ENCODE measurements at places on chromosomes 2 and 18.

GRCh38 chr2:236682651-236683422, 113.2 kb downstream of the ACKR3 start:
- no peak for DNase-seq

DNA sequence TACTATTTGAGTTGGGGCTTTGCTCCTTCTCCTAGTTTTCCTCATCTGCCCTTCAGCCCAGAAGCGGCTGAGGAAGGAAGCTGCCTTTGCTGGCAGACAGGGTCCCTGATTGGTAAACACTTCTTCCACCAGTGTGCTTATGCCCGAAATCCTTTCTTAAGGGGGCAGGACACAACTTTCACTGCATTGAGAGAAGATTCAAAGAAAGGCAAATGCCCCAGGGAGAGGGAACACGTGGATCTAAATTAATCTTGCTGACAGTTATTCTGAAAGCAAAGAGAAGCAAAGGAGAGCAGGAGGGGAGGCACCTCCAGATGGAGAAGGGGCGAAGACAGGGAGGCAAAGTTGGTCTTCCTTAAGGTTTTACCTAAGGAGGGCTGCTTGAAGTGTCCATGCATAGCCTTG, 92.1 kb upstream of the EFEMP1 start:
- no peak for DNase-seq

DNA sequence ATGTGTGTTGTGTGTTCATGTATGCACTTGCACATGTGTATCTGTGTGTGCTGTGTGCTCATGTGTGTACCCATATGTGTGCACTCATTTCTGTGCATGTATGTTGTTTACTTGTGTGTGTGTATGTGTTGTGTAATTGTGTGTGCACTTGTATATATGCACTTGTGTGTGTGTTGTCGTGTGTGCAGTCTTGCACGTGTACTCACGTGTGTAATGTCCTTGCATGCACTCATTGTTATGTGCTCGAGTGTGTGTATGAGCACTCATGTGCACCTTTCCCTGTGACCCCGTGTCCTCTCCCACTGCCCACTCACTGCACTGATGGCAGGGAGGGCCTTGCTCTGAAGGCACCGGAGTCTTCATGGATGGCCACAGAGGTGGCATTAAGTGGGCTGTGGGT, 92.0 kb downstream of the SMIM21 start:
- DNase-seq: no peak

DNA sequence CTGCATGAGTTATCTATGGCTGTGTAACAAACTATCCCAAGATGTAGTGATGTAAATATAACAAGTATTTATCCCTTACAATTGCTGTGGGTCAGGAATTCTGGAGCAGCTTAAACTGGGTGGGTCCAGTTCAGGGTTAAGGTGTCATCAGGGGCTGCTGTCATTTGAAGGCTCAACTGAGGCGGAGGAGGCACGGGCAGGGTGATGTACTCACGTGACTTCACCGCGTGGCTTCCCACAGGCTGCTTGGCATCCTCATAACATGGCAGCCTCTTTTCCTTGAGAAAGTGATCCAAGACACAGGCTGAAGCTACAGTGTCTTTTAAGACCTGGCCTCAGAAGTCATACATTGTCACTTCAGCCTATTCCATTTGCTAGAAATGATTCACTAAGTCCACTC, 125.8 kb downstream of the PTGR3 start:
- DNase-seq: no peak

GRCh38 chr2:172926785-172927640, 148.6 kb upstream of the MAP3K20 start:
- no peak for DNase-seq

GRCh38 chr2:164964700-164965099, 9.4 kb upstream of the SLC38A11 start:
- no peak for DNase-seq

DNA sequence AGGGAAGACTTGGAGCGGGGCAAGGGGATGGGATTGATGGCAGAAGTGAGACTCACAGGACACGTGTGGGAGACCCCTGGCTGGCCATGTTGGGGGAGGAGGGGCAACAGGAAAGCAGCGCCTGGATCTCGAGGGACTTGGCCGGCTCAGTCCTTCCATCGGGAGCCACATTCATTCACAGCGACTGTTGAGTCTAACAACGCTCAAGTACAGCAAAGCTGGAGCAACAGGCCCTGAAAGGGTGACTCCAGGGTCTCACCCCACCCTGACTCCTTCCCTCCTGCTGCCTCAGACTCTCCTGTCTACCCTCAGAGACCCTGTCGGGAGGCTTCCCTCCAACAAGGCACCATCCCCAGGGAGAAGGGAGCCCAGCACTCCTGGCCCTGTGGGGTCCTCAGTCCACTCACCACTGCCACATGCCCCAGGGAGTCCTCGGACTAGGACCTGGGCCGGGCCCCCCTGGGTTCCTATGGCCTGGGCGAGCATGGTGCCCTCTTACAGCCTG, 14.8 kb upstream of the ALPI start:
- no peak for DNase-seq

DNA sequence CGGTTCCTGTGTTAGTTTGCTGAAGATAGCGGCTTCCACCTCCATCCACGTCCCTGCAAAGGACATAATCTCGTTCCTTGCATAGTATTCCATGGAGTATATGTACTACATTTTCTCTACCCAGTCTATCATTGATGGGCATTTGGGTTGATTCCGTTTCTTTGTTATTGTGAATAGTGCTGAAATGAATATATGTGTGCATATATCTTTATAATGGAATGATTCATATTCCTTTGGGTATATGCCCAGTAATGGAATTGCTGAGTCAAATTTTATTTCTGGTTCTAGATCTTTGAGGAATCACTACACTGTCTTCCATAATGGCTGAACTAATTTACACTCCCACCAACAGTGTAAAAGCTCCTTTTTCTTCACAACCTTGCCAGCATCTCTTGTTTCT, 255.4 kb upstream of the CDH2 start:
- no peak for DNase-seq
